A549 treated with ZK216348 at 1 μM for 4 hours (cell line): ENCODE measurements at places on chromosomes 12 and 14. TPM values are rescaled to one million over a fixed set of nuclear protein-coding genes. Genes with fewer than 3 reads are reported as not detected.

SERPINA9 gene
- total RNA-seq: not detected in 5 replicates

GPRC5A gene
- total RNA-seq: 233 to 522 TPM (median 421 TPM) in 5 replicates

PPP1R12A gene
- 22.4 to 48.1 TPM (median 29.1 TPM) in 5 replicates for total RNA-seq

AICDA gene
- total RNA-seq: 0.12 to 0.31 TPM (median 0.22 TPM) in 4 of 5 replicates, not detected in the other

LALBA gene
- total RNA-seq: not detected in 5 replicates

ARHGAP9 gene
- 0.53 to 1.2 TPM (median 0.91 TPM) in 4 of 5 replicates, not detected in the other for total RNA-seq

MIP gene
- not detected in 5 replicates for total RNA-seq

FSCB gene
- total RNA-seq: not detected in 5 replicates

ASPG gene
- total RNA-seq: 0.20 TPM in 1 of 5 replicates, not detected in the others

RERG gene
- 0.17 to 0.44 TPM (median 0.26 TPM) in 5 replicates for total RNA-seq

KLHDC1 gene
- total RNA-seq: 0.15 to 0.36 TPM (median 0.26 TPM) in 5 replicates

SOAT2 gene
- 0.14 to 0.75 TPM (median 0.23 TPM) in 5 replicates for total RNA-seq

BHLHE41 gene
- total RNA-seq: 0.77 to 3.2 TPM (median 1.2 TPM) in 5 replicates

MYF5 gene
- not detected in 5 replicates for total RNA-seq

GUCY2C gene
- 0.12 TPM in 1 of 5 replicates, not detected in the others for total RNA-seq

KRT86 gene
- total RNA-seq: 32.5 to 48.5 TPM (median 46.2 TPM) in 5 replicates

SLC2A14 gene
- 0.12 to 0.14 TPM (median 0.13 TPM) in 3 of 5 replicates, not detected in the others for total RNA-seq

SSTR1 gene
- not detected in 5 replicates for total RNA-seq

RIMBP2 gene
- total RNA-seq: not detected in 5 replicates

TSPAN11 gene
- total RNA-seq: 0.04 to 0.16 TPM (median 0.08 TPM) in 4 of 5 replicates, not detected in the other

CCDC60 gene
- total RNA-seq: not detected in 5 replicates

PAWR gene
- 43.0 to 84.9 TPM (median 58.9 TPM) in 5 replicates for total RNA-seq

IFT81 gene
- 13.2 to 29.7 TPM (median 20.1 TPM) in 5 replicates for total RNA-seq

HHIPL1 gene
- 0.08 to 0.24 TPM (median 0.18 TPM) in 5 replicates for total RNA-seq

PRICKLE1 gene
- total RNA-seq: 0.58 to 1.4 TPM (median 0.91 TPM) in 5 replicates

SLC22A17 gene
- 5.4 to 8.1 TPM (median 6.9 TPM) in 5 replicates for total RNA-seq

OTX2 gene
- total RNA-seq: not detected in 5 replicates

PIK3C2G gene
- total RNA-seq: not detected in 5 replicates

PTPRO gene
- 0.21 TPM in 1 of 5 replicates, not detected in the others for total RNA-seq

RDH12 gene
- total RNA-seq: 0.25 TPM in 1 of 5 replicates, not detected in the others

CPM gene
- 4.9 to 10.1 TPM (median 6.1 TPM) in 5 replicates for total RNA-seq
